Kidney tubule cell (primary cell): ENCODE measurements at places on chromosomes 4 and X.

DNA sequence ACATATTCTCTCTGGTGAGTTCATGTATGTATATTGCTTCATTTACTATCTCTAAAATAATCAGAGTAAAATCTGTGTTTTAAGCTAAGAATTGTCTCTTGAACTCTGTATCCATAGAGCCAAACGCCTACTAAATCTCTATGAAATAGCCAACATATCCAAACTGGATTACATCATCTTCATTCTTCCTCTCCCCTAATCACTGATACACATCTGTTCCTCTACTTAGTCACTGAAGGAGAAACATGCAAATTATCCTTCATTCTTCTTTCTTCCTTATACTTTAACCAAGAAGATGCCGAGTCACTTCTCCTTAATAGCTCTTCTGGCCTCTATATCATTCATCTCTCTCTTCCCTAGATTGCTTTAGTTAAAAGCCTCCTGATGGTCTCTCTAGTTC lies 630.4 kb upstream of the FTHL17 start:
- peak; percentile 18 for DNase-seq

DNA sequence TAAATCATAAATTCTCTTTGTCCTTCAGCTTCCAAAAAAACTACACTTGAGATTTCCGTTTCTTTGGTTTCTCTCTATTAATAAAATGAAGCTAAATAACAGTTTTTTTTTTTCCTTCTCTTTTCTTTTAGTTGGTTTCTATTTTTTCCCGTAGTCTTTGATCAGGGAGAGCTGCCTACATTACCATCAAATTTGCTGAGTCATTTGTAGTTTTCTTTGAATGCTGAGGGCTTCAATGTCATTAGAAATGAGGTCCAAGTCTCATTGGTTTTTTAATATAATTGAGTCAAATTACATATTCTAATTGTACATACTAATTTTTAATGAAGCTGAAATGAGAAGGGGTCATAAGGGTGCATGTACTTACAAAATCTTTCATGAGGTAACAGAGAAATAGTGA lies 550.2 kb downstream of the GBA3 start:
- DNase-seq = no peak

DNA sequence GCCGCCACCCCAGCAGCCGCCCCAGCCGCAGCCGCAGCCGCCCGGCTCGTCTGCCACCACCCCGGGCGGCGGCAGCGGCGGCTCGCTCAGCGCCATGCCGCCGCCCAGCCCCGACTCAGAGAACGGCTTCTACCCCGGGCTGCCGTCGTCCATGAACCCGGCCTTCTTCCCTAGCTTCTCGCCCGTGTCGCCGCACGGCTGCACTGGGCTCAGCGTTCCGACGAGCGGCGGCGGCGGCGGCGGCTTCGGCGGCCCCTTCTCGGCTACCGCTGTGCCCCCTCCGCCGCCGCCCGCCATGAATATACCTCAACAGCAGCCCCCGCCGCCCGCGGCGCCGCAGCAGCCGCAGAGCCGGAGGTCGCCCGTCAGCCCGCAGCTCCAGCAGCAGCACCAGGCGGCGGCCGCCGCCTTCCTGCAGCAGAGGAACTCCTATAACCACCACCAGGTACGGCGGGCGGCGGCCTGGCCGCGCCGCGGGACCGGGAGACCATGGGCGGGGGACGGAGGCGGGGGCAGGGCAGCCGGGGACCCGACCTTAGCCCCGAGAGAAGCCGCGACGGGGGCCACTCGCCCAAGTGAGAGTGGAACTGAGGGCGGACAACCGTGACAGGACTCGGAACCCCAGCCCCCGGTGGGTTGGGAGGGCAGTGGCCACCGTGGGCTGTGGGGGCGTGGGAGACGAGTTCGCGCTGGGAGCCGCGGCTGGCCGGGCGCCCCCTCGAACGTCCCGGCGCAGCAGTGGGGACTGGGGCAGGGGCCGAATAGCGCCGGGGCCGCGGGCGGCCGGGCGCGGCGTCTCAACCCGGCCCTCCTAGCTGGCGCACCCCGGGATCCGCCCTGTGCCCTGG lies 1.8 kb downstream of the CPEB2 start:
- DNase-seq = peak; percentile 42

DNA sequence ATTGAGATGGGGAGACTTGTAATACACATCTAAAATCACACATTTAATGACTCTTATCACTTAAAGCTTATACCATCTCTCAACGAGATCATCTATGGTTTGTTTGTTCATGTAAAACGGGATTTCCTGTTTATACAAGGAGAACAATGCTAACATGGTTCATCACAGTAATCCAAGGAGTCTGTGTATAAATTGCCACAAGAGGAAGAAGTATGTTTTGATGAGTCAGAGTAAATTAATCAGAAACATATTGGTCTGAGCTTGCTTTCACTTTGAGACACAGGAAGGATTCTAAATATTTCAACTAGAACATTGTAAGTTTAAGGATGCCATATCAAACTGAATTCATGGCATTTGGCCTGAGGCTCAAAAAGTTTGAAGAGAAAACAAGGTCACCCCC lies 594.1 kb downstream of the GLUD2 start:
- peak; percentile 52 for DNase-seq

DNA sequence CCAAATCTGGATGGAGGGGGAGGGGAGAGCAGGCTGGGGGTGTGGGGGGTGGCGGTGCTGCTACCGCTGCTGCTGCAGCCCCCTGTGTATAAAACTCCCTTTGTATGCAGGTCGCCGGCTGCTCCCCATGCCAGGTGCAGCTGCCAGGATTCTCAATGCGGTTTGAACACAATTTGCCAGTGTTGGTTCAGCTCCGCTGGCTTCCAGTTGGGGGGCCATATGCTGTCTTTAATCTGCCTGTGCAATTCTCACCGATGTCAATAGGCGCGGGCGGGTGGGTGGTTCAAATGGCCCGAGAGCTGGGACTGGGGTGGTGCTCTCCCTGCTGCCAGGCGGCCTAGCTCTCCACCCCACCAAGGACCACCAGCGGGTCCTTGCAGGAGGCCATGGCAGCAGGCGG lies 257.6 kb downstream of the BCOR start:
- no peak for DNase-seq
